ENCODE measurements at places on chromosomes 5 and 9.
A peak's percentile ranks its signal among the peaks of the same experiment; 100 is the strongest.

GRCh38 chr9:109417054-109417453 lies 81.1 kb downstream of the PTPN3 start:
- no peak for DNase-seq

- no peak for DNase-seq
Observed at GRCh38 chr9:107226421-107226820, 56.7 kb upstream of the RAD23B start.

DNA sequence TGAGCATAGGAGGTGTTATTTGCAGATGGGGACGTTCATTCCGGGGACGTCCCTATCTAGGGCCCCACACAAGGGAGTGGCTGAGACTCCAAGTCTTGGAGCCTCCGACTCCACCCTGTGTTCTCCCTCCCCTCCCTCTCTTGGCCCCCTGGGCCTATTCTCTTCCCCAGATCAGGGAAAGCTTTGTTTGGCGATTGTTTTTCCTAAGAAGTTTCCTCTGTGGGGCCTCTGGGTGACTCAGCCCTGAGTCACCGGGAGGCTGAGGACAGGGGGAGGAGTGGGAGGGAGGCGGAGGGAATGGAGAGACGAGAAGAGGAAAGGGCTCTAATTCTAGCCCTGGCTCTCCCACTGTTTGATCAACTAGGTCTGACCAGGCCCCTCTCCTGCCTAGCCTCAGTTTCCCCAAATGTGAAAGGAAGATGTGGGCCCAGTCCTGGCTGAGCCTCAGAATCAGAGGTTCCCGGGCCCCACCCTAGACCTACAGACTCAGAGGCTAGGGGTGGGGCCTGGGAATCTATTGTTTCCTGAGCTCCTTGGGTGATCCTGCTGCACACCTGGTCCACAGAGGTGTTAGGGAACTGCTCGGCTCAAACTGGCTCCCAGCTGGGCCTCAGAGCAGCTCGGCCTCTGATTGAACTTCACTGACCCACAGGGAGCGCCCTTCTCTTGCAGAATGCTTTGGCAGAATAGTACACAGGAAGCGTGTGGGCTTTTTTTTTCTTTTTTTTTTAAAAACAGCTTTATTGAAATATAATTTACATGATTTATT lies 19.2 kb downstream of the GSN start:
- DNase-seq: peak; percentile 98

- DNase-seq: no peak
Observed at GRCh38 chr9:75390951-75391350, 302.6 kb downstream of the OSTF1 start.

DNA sequence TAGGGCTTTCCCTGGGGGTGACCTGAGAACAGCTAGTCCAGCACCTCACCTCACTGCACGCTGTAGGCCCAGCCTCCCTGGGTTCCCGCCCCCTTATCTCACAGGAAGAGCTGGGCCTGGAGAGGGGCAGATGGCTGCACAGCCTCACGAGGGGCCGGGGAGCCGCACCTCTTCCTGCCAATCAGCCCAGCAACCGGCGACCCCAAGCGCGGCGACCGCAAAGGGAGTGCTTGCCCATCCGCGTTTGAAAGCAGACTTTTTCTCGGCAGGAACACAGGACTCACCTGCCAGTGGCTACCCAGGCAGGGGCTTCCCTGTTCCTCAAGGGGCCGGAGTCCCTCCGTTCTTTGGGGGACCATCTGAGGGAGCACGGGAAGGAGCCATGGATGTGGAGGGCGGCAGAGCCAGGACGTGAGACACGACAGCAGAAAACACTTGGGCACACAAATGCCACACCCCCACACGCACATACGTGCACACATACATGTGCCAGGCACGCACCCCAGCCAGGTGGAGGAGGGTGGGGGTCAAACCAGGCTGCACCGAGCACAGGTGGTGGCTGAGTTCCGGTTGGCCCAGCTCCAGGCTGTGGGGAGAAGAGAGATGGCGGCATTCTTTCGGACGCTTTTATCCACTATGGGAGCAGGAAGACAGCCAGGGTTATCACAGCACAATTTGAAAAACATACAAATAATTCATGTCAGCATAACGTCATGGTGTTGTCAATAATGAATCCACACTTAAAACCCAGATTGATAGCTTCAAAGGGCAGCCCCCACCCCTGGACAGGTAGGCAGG lies 11.3 kb downstream of the TMEM250 start:
- no peak for DNase-seq

GRCh38 chr5:34674187-34674586 lies 18.1 kb downstream of the RAI14 start:
- peak; percentile 95 for DNase-seq

- no peak for DNase-seq
Observed at GRCh38 chr9:113611461-113612215, 148.1 kb downstream of the RGS3 start.

DNA sequence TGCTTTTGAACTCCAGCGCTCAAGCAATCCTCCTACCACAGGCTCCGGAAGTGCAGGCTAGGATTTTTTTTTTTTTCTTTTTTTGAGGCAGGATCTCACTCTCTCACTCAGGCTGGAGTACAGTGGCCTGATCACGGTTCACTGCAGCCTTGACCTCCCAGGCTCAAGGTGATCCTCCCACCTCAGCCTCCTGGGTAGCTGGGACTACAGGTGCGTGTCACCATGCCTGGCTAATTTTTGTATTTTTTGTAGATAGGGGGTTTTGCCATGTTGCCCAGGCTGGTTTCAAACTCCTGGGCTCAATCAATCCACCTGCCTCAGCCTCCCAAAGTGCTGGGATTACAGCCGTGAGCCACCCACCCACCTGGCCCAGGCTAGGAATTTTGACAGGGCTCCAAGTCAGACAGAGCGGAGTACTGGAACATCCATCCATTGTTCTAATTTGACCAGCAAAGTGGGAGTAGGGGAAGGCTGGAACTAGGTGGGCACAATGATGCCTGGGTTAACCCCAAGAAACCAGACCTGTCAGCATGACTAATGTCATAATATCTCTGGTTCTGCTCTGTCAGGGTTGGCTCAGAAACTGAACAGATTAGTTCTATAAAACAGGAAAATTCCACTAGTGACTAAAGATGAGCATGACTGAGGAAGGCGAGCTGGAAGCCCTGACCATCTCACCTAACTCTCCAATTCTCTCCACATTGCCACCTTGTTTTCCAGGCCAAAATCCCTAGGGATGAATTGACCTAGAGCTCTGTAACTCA lies 9.2 kb downstream of the ZBTB5 start:
- DNase-seq: no peak

DNA sequence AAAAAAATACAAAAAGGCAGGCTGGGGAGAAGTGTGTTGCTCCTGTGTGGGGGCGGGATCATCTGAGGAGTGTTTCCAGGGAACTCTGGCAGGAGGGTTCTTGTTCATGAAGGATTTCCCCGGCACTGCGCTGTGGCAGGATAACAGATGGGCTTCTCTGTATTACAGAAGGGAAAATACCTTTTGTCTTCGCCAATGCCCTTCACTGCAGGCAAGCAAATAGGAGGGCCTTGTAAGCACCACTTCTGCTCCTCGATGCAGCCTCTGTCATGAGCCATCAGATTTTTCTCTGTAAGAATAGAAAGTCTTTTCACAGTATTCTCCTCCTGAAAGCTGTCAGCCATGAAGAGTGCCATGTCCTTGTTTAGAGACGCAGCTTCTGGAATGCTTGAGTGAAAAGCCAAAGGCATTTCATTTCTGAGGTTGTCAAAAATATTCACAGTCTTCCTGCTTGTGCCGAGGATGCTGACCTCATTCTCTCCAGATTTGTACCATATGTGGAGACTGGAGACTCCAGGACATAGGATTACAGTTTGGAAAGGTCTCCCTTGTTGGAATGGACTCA lies 294.0 kb downstream of the YTHDC2 start:
- peak; percentile 84 for DNase-seq

DNA sequence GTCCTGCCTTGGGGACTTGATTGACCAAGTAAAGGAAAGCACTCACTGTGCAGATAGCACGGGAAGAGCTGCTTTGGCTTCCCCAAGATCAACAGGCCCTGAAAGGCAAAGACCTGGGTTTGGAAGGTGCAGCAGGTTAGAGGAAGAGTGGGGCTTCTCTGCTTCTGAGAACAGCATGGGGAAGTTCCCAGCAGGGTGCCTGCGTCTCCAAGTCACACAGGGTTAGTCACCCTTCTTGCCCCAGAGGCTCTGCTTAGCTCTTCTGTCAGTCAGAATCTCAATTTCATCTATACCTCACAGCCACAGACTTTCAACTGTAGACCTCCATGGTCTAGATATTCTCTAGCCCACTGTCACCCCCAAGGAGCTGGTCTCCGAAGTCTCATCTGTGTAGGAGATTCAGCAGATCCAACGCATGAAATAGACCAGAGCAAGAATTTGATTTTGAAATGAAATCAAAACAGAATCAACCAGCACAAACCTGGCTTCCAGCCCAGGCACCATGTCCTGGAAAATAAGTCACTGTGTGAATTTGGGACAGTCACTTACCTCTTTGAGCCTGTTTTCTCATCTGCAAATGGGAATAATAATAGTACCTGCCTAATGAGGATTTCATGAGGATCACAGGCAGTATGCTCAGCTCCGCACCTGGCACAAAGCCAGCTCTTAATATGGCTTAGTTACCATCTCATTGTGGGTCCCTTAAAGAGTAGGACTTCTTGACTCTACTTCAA lies 64.0 kb downstream of the SFXN1 start:
- DNase-seq: no peak

- DNase-seq: no peak
Observed at GRCh38 chr5:155211764-155212163, 198.2 kb downstream of the KIF4B start.

- DNase-seq: no peak
Observed at GRCh38 chr5:161212123-161212712, 334.3 kb downstream of the GABRB2 start.

DNA sequence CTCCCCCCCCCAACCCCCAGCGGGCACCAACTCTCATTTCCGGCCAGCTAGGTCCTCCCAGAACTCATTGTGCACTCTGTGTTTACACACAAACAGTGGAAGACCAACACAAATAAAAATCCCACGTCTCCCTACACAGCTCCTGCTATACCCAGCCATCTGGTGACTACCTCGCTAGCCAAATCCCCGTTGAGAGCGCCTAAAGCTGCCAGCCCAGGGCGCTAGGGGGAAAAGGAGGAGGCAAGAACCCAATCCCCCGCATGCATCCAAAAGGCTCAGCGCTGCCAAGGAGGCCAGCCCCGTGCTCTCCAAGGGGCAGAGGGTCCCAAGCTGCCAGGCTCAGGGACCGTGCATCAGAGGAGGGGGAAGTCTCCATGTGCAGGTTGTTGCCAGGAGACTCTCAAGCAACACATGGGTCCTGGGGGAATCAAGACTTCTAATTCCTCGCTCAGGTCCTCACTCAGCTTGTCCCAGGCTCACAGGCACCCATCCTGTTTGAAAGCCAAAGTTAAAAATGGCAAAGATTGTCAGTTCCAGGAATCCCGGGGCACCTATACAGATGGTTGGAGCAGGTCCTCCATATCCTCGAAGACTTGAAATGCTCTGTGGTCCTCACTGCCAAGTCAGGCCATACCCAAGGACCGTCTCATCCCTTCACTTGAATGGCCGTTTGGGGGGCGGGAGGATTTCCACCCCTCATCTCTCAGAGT lies 2.7 kb downstream of the ASTN2 start:
- DNase-seq: no peak

DNA sequence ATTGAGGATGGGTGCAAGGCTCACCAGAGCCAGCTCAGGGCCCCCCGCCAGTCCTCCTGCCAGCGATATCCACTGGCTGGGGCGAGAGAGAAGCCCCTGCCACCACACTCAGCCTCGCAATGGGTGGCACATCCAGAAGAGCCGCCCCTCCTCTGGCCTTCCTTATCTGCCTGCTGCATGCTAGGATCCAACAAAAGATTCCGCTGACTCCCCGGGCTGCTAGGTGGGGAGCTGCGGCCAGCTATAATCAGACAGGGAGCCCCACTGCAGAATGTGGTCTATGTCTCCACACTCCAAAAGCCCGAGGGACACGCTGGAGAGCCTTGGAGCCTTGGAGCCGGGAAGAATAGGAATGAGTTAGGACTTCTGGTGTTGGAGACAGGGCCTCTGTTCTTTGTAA lies 32.8 kb downstream of the COL23A1 start:
- DNase-seq: no peak

- DNase-seq: no peak
Observed at GRCh38 chr9:89281106-89281505, 29.9 kb upstream of the CKS2 start.

- DNase-seq: no peak
Observed at GRCh38 chr5:111695991-111696390, 61.0 kb downstream of the NREP start.

DNA sequence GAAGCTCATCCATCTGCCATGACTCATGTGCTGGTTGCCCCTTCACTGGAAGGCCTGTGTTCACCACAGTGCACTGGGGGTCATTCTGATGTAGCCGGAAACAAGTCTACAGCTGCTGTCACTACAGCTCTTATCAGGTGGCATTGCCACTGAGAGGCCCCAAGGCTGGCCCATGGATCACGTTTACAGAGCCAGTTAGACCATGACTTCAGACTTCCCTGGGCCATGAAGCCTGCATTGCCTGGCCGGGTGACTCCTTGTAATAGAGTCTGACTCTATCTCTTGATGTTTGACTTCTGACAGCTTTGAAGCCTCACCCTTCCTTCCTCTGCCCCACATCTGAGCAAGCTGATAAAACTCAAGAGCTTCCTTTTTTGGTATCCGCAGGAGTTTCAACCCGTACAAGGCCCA lies 473.5 kb upstream of the DAP start:
- no peak for DNase-seq

- DNase-seq: no peak
Observed at GRCh38 chr5:93874491-93874890, 133.1 kb upstream of the POU5F2 start.

- DNase-seq: no peak
Observed at GRCh38 chr9:131299961-131300347, 10.4 kb downstream of the PLPP7 start.

GRCh38 chr9:108837530-108837929 lies 18.3 kb downstream of the ACTL7B start:
- DNase-seq: no peak

DNA sequence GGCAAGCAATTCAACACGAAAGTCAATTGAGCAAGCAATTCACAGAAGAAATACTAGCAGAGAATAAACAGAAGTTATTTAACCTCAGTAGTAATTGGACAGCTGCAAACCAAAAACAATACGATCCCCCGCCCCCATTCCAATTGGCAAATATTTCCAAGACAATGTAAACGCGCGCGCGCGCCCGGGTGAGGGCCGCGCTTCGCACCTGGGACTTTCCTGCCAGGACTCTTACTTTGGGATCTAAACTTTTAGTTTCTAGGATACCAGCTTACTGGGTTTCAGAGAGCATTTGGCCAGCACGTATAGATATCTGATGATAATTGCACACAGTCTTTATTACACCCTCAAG lies 8.6 kb downstream of the RUFY1 start:
- DNase-seq: peak; percentile 31

Data from fibroblast of skin of scalp (primary cell).